ENCODE measurements at places on chromosomes 12 and 14. TPM values are rescaled to one million over a fixed set of nuclear protein-coding genes. Genes with fewer than 3 reads are reported as not detected.

The PLXNC1 gene
- 6.0 TPM for total RNA-seq

The SERPINA4 gene
- total RNA-seq: not detected

The LUM gene
- total RNA-seq: not detected

The RASSF9 gene
- not detected for total RNA-seq

The OR6C2 gene
- total RNA-seq: not detected

The AICDA gene
- total RNA-seq: not detected

The PLBD1 gene
- not detected for total RNA-seq

The ENDOU gene
- not detected for total RNA-seq

The TAS2R42 gene
- total RNA-seq: not detected

DNA sequence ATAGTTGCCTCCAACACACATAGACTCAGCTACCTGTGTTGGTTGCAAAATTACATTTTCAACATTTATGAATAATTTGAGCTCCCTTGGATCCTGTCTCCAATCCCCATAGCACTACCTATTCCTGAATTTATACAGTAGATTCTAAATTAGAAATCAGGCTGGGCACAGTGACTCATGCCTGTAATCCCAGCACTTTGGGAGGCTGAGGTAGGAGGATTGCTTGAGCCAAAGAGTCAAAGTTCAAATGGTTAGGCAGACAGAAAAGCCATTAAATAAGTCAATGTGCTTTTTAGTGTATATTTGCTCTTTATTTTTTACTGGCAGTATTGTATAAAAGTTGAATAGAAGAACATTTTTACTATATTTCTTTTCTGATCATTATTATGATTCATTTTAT is 24.9 kb upstream of the C2CD5 start:
- DNase-seq: no peak

- DNase-seq: no peak
These were observed 91.7 kb upstream of the SEL1L start for GRCh38 chr14:81625343-81625742.

GRCh38 chr14:92383805-92384204 is 60.8 kb downstream of the SLC24A4 start:
- DNase-seq: no peak

DNA sequence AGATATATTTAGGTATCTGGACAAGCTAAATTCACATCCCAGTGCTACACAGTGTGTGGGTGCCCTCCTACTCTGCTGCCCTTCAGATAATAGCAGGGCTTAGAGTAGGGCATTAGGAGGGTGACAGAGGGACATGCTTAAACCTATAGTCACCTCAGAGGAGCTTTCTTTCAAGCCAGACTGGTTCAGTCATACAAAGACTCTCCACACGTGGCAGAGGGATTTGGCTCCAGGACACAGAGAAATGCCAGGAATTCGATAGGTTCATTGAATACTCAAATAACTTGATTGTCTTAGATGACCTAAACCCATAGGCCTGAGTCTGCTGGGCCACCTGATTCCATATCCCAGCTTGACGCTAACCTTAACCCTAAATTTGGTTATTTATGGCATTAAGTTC is 163.5 kb downstream of the TPH2 start:
- DNase-seq: no peak

- DNase-seq: no peak
These were observed 142.2 kb downstream of the BMP4 start for GRCh38 chr14:53814392-53814791.

GRCh38 chr14:68191567-68192321 is 372.2 kb downstream of the RAD51B start:
- no peak for DNase-seq

DNA sequence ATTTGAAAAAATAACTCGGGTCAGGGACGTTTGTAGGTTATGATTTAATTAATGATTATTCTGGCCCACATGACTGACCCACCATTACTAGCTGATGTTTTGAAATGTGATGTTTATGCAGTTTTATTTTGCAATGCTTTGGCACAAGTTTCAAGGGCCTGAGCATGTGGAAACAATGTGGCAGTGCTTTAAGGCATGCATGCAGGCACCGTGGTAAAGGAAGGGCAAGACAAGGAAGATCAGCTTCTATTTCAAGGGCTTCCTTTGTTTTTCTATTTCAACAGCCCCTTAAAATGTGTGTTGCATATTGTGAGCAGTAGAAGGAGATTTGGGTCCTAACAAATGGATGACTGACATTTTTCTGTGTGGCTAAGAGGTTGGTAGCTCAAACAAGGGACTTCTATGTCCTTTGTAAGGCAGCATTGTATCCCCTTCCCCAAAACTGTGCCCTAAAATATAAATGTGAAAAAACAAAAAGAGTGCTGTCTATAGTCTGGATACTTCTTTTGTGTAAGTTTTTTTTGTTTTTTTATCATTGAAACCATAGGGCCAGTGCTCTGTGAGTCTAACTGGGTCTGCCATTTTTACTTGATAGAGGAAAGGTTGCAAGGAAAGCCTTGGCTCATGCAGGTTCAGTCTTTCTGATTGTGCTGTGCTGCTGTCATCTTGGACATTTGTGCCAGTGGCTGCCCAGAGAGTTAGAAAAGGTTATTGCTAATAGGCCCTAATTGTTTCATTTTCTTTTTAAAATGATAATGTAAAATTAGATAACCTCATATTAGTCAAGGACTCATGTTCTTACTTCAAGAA is 103.5 kb downstream of the FGD4 start:
- DNase-seq: no peak

DNA sequence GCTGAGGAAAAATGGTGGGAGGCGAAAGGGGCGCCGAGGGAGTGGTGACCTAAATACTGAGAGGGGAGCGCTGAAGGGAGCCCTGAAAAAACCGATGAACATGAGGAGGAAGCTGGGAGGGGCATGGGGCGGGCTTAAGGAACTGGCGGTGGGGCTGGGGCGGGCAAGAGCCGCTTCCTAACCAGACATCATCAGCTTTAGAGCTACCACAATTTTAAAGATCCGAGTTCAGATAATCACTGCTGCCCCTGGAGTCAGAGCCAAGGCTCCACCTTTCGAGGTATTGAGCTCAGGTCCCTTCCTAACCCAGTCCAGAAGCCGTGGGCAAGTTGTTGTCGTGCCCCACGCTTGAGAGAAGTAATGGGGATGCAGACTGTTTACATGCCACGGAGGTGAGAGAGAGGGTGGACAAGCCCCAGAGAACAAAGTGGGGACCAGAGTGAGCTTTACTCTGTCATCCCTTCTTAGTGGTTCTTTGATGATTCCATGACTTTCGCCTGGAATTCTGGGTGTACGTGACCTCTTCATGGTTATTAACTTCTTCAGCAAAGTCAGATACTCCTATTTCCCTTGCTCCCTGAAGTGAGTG is 393 bp downstream of the ORMDL2 start:
- DNase-seq: no peak

DNA sequence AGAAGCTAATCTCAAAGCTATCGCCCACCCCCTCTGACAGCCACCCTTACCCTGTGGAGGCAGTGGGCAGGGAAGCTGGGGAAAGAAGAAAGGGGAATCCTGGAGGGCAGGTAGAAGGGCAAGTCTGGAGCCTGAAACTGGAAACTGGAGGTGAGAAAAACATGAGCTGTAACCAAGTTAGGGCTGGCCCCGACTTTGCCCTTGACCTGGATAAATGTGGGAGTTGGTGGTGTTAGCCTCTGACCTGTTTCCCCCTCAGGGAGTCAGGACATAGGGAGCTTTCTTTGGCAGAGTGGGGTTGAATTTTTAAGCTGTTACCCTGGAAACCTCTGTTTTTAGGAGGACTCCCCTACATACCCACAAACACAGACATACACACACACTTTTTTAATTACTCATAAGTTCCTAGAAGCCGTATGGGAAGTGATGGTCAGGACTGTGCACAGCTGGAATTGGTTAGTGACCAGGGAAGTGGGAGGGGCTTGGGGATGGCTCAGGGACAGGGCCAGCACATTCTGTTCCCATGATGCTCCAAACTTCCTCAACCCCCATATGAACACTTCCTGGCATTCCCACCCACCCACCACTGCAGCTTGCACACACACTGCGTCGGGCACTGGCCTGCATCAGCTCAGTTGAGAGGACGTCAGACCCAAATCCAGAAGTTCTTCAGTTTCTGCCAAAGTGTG is 5.0 kb upstream of the MMP19 start:
- peak; percentile 22 for DNase-seq

DNA sequence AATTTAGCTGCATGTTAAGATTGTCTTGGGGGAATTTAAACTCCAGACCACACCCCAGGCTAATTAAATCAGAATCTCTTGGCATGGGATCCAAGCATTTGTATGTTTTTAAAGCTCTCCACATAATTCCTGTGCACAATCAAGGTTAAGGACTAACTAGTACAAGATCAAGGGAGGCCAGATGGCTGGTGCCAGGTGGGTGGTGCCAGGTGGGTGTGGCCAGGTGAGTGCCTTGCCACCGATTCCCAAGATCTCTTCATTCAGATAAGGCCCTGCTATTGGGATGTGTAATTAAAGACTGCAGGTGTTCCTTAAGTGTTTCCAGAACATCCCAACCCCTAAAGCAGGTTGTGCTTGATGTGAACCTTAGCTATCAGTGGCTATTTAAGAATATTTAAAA is 75.1 kb downstream of the NRXN3 start:
- no peak for DNase-seq

- DNase-seq: no peak
These were observed 40.1 kb downstream of the RERG start for GRCh38 chr12:15181017-15181683.

Measured in activated naive CD8-positive, alpha-beta T cell treated with anti-CD3 and anti-CD28 coated beads for 36 hours (primary cell).